Stimulated activated naive CD8-positive, alpha-beta T cell treated with anti-CD3 and anti-CD28 coated beads, Interleukin-15, amount 100 ng/mL, for 72 hours (primary cell): ENCODE measurements at places on chromosomes 3 and 15.
A peak's percentile ranks its signal among the peaks of the same experiment; 100 is the strongest.

GRCh38 chr15:25426896-25427610 lies 11.8 kb downstream of the UBE3A start:
- no peak for DNase-seq

- DNase-seq, result no peak
Observed at GRCh38 chr15:88073391-88073691, 183.2 kb downstream of the NTRK3 start.

- no peak for DNase-seq
Observed at GRCh38 chr15:47523681-47524475, 193.4 kb upstream of the SEMA6D start.

DNA sequence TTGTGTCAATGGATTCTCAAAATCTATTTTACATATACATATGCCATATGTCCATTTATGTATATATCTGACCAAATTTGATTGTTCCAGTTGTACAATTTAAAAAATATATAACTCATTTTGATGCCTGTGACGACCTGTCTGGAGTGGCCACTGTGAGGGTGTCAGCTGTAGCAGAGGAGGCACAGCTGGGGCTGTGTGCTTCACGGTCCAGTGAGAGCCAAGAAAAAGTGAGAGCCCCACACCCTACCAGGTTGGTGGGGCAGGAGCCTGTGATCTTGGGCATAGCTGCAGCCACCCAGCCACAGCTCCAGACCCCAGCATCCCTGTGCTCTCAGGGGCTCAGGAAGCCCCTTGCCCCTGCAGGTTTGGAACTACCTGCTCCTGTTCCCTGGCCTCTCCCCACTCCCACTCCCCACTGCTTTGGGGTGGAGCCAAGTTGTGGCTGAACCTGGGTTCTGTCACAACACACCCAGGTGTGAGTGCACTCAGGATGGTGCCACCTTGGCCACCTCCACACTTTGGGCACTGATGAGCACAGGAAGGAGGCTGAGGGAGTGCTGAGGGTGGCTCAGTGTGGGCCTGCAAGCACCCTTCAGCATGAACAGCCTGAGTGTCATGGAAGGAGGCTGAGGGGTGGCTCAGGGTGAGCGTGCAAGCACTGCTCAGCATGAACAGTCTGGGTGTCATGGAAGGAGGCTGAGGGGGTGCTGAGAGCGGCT lies 161.1 kb upstream of the ROBO1 start:
- DNase-seq, result no peak

DNA sequence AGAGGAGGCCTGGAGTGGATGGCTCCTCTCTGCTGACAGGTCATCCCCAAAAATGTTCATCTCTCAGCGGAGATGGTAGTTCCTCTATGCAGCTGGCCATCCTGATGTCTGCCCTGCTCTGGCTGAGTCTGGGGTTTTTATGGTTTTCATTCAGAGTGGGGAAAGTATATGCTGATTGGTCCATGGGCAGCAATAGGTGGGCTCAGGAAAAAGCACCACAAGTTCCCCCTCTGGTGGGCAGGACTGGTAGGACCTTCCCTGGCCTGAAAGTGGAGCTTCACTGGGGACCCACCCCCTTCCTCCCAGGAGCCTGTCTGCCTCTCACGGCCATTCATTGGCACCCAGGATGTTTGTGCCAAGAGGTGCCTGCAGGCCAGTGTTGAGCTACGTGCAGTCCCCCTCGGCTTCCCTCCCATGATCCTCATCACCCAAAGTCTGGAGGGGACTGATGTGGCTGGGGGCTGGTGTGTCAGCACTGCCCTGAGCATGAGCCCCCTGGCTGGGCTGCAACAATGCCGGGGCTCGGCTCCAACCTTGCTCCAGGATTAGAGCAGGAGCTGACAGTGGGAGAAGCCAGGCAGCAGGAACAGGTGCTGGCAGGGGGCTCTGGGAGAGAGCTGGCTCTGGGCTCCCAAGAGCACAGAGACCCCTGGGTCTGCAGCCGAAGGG lies 13.1 kb upstream of the BLOC1S6 start:
- peak; percentile 11 for DNase-seq

DNA sequence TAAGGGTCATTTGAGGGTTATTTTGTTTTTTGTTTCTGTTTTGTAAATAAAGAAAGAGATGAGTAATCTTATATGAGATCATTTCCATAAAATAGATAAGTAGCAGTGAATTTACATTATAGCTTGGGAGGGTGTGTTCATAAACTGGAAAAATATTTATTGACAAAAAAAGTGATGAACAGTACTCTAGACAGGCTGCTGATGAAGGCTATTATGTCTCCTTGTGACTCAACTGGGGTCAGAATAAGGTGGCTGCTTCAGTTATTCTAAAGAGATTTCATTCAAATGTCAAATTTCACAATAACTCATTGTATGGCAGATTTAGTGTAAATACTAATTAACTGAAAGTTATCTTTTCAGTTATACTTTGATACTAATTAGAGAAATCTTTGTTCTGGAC lies 251.1 kb upstream of the CMC1 start:
- DNase-seq, result no peak

DNA sequence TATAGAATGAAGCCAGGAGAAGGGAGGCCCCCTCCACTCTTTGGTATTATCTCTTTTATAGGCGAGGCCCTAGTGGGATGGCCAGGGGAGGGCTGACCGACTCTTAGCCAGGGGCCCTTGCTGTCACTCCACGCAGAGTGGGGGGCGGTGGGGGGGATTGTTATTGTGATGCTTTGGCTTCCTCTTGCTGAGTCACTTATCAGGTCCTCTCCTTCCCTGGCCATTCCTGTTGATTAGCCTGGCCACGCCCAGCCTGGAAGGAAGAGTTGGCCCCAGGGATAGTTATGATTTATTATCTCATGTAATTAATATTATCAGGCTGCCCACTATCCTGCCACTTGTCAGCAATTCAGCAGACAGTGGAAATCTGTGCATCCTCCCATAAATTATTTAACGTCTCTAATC lies 25.5 kb upstream of the SKOR1 start:
- DNase-seq, result no peak

DNA sequence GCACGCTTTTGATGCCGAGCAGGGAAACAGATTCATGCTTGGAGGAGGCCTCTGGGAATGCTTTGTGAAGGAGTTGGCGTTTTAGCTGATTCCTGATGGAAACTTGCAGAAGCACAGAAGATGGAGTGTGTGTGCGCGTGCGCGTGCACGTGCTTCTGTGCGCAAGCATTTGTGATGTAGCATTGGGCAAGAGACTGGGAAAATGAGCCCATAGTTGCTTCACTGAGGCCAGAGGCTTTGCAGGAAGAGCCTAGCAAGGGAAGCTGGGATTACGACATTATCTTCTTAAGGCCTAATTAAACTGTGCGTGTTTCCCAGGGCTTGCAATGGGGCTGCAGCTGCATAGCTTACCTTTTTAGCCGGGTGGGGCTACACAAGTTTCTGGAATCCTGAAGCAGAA lies 18.1 kb upstream of the AGBL1 start:
- no peak for DNase-seq

- DNase-seq, result peak; percentile 15
Observed at GRCh38 chr15:81410318-81410753, 36.3 kb upstream of the TMC3 start.

GRCh38 chr3:42257007-42257406 lies 9.0 kb downstream of the CCK start:
- DNase-seq, result no peak

- DNase-seq, result no peak
Observed at GRCh38 chr3:42088803-42089530, 2.2 kb upstream of the TRAK1 start.

- DNase-seq, result no peak
Observed at GRCh38 chr3:143810953-143811265, 37.4 kb downstream of the SLC9A9 start.

GRCh38 chr15:60905587-60905986 lies 323.5 kb downstream of the RORA start:
- DNase-seq, result no peak

GRCh38 chr15:23912191-23912590 lies 225.1 kb upstream of the NDN start:
- DNase-seq, result no peak

DNA sequence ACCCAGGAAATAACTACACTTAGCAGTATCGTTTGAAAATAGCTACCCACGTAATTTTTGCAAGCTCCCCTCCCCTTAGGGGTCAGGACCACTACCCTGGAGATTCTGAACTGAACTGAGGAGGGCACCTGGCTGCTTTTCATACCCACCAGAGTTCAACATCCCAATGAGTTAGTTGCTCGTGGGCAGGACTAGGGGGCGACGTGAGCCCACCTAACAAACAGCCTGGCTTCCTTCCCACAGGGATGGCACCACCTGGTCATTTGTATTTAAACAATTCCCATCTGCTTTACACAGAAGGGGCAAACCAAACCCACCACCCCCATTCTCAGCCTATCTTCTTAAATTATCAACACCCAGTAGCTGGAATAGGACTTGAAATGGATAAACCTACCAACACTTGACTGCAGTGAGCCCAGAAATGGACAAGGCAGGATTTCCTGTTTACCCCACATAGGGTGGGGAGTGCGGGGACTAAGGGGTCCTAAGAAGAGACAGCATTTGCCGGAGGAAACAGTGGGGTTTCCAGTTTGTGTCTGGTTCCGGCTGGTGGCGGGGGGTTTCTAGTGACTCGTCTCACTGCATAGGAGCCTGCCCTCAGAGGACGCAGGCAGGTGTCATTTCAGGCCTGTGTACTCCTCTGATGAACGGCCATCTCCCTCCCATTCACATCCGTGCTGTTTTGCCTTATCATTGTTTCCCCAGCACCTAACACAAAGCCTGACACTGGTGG lies 11.6 kb upstream of the VGLL4 start:
- DNase-seq, result peak; percentile 41

DNA sequence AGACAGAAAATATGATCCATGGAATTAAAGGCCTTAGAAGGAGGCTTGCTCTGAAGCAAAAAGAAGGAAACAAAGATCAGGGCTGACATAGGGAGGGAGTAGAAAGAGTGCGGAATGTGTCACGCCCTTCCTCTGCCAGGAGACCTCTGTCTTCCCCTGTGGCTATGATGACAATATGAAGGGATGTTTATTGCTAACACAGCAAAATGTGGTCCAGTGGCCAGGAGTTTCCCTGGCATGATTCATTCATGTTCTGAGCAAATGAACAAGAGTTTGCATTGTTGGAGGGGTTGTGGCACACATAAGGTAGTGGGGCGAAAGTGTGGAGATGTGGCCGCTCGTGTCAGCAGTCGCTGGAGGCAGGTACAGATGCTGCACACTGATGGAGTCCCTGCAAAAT lies 169.4 kb downstream of the SHQ1 start:
- no peak for DNase-seq

DNA sequence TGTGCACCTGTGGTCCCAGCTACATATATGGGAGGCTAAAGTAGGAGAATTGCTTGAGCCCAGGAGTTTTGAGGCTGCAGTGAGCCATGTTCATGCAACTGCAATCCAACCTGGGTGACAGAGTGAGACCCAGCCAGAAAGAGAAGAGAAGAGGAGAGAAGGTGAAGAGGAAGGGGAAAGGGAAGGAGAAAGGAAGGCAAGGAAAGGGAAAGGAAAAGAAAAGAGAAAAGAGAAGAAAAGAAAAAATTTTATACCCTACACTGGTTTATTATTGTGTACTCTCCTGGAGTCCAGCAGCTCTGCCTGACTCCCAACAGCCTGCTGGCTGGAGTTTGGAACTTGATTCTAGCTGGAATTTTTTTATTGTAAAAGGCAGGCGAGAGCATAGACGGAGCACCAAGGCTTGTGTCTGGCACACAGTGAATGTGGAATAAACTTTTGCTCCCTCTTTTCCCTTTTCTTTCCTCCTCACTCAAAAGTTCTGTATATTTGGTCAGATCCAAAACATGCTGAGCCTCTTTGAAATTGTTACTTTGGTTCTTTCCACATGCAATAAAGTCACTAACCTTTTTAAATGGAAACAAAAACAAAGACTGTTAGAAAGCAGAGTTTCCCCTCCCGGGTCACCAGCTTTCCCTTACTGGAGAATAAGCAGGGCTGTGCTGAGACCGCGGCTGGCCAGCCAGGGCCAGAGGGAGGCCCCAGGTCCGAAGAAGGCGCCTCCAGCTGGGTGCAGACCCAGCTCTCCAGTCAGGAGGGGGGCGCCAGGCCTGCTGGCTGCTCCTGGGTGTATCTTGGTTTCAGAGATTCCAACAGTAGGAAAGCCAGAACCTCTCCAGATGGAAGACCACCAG lies 9.9 kb downstream of the THSD4 start:
- no peak for DNase-seq

DNA sequence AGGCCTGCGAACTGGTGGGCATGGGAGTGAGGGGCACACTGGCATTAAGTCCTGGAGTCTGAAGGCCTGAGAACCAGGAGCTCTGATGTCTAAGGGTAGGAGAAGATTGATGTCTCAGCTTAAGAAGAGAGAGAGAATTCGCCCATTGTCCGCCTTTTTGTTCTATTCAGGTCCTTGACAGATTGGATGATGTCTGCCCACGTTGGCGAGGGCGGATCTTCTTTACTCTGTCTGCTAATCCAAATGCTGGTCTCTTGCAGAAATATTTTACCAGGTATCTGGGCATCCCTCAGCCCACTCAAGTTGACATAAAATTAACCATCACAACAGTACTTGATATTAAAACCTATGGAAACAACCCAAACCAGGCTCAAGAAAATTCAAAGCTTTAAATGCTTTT lies 44.1 kb downstream of the MAP6D1 start:
- DNase-seq, result no peak

DNA sequence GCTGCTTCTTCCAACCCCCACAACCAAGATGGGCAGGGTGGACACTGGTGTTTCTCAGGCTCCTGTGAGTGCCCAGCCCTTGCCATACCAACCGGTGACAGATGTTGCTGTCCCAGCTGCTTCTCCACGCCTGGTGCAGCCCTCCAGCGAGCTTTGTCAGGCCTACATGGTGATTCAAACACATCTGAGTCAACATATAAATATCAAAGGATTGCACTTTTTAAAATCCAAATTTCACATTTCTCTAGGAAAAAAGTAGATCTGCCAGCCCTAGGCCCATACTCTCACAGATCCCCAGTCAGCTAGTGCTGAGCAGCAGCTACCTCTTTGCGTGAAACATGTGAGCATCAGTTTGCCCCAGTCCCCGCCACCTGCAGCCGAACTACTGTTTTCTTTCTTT lies 52.7 kb downstream of the RPN1 start:
- no peak for DNase-seq

GRCh38 chr15:28932361-28932760 lies 46.6 kb downstream of the APBA2 start:
- DNase-seq, result no peak

GRCh38 chr3:195020921-195021320 lies 250.0 kb downstream of the XXYLT1 start:
- DNase-seq, result no peak

DNA sequence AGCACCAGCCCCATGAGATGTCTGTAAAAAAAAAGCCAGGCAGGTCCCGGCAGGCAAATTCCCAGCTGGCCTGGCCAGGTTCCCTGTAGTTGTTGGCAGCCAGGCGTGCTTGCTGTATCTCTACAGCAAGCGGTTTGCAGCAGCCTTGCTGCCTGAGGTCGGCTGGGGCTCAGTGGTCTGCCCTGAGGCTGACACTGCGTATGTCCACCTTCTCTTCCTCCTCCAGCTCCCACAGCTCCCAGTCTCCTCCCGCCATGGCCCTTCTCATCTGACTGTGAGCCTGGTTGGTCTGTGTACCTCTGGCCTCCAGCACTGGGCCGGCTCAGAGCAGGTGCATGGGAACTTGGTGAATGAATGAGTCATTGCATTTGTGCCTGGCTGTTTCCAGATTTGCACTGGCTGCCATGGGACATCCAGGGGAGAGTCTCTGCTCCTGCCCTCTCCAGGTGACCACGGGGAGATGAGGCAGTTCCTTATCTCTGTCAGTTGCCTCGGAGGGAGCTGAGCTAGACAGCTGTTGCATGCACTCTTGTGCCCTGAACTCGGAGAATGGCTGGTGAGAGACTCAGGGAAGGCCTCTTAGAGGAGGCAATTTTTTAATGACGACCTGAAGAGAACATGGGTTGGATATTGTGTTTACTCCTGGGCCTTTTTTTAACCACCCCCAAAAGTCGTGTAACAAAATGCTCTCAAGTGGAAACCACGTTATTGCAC lies 43.0 kb downstream of the SPSB4 start:
- no peak for DNase-seq

GRCh38 chr3:51794206-51794605 lies 15.2 kb upstream of the IQCF6 start:
- DNase-seq, result no peak
